ENCODE measurements at places on chromosomes 4 and X. TPM values are rescaled to one million over a fixed set of nuclear protein-coding genes. Genes with fewer than 3 reads are reported as not detected.

Gene PRDM5
- total RNA-seq: 28.8 TPM

DNA sequence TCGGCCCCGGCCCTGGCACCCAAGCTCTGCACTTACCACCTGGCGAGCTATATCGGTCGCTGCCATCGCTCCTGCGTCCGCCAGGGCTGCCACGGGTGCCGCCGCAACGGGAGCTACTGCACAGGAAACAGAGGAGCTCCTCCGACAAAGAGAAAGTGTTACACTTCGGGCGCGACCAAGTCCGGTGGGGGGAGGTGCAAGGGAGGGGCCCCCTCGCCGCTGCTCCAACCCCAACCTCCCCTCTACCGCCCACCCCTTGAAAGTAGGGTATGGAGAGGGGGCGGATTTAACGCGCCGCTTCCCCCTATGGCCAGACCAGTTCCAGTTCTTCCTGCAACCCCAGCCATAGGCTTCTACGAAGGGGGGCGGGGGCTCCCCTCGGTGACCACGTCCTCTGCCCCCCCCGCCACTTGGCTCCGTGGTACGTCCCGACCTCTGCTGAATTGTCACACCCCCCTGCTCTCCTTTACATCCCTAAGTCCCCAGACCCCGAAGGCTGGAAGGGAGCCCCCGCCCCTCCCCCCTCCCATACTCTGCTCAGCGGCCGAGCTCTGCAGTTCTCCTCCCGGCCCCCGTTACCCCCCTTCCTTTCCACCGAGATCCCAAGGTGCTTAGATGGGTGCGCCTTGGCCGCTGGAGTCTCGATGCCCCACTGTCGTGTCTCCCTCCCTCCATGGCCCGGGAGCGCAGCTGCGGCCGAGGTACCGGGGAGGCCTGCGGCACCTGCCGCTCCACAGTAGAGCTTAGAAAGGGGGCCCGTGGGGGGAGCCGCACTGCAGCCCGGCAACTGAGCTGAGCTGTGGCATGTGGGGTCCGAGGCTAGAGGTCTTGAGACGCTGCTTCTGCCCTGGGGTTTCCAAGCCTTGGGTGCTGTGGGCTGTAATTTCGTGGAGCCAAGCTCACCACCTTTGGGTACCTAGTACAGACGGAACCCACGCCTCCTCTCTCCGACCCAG, at the start of gene SEPTIN6:
Gene SEPTIN6, minus strand, starts transcription at position 129 of the 956 bp plus-strand sequence. Its CDS starts 63 bp downstream, at position 66.
- peak; percentile 75 for DNase-seq

Gene ETDA
- not detected for total RNA-seq

DNA sequence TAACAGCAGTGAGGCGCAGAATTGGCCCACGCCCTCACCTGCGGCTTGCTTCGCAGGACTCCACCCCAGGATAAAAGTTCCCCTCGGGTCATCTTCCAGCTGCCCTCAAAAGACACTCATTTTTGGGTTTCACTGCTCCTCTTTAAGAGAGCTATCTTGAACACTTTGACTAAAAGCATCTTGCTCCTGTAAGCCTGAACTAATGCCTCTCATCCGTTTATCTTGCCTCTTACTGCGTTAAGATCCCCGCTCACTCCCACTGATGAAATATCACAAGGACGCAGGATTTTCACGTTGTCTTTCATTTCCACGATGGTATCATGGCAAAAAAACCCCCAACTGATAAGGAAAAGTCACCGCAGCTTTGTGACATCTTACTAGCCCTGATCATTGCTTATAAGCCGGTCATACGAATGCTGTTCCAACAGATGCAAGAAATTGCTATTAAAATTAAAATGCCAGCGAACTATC, 591 bp upstream of the ACSL4 start:
- DNase-seq: no peak

DNA sequence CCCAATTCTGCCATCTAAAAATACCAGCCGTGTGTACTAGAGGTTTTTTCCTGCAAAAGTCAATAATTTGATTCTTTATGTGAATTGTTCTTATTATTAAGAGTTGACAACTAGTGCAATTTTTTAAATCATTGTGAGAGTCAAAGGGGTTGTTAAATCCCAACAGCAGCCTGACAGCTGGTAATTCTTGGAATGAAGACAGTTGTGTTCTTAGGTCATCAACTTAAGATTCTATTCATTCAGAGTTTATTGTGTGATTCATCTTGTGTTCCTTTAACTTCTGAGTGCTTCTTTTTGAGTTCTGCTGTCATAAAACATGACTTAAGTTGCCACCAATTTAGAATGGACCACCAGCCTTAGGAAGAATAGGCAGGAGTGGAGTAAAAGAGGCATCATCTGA, 329.0 kb downstream of the NAF1 start:
- DNase-seq: no peak

Gene PNCK
- total RNA-seq: 1.6 TPM

- no peak for DNase-seq
Measured at GRCh38 chr4:177961761-177962380, 519.6 kb upstream of the AGA start.

- DNase-seq: no peak
Measured at GRCh38 chr4:140839888-140840790, 84.0 kb upstream of the TBC1D9 start.

DNA sequence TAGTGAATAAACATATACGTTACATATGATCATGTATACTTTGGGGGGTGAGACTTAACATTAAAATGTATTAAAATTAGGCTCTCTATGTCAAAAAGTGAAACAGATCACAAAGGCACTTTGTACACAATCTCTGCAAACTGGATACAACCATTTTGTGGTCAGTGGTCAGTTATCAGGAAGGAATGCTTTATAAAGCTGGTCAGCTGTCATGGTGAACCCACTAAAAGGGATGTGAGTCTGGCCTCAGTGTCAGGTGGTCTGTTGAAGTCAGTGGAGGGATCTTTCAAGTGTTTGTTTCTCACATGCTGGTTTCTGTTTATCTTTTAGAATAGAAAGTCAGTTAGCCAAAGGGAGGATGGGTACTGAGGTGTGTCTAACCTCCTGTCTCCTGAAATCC, 875.5 kb upstream of the INTU start:
- DNase-seq: no peak

DNA sequence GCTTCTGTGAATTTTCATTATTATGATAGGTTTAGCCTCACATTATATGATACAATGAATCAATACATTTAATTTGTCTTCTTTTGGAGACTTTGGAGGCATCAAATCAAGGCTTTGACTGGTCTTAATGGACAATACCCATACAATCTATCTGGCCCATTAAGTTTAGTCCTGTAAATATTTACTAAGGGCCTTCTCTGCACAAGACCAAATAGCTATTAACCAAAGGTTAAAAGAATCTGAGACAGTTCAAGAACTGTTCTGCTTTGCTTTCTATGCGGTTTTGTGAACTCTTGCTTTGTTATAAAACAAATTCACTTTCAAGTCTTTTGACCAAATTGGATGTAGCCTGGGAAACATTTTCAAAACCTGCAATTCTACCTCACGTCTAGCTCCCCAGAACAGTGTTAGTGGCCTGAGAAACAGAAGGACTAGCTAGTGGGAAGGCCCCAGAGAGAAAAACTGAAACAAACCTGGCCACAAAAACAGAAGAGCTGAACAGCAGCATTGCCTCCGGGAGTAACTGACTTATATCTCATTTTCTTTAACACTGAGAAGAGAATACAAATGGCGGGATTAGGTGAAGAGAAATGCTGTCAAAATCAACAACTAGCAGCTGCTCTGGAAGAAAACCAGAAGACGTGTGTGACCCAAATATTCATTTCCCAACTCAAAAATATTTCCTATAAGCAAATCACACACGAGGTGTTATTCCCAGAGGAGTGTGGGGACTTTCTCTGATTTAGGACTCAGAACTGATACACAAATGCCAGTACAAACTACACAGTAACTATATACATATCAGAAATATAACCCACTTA, 548 bp downstream of the TLR1 start:
- DNase-seq: no peak

Gene TCEAL3
- 26.7 TPM for total RNA-seq

Gene MID1IP1
- 62.5 TPM for total RNA-seq
